Retinal pigment epithelial cell (primary cell): ENCODE measurements at places on chromosomes 11 and 22.

GRCh38 chr11:12797996-12798395, 123.8 kb downstream of the TEAD1 start:
- DNase-seq, result no peak

DNA sequence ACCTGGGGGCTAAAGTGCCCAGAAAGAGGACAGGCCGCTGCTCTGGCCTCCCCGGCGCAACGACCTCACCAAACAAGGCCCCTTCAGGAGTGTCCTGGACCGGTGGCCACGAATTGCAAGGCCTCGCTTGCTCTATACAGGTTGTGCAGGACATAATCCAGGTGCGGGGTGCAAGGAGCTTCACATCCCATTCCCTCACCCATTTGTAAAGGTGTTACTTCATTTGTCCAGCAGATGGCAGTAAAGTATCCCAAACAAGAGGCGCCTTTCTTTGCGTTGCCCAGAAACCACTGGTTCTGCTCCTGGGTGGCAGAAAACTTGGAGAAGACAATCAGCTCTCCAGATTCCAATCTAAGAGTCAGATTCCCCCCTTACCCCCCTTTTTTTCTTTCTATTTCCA, 35.9 kb upstream of the PRDM11 start:
- no peak for DNase-seq

DNA sequence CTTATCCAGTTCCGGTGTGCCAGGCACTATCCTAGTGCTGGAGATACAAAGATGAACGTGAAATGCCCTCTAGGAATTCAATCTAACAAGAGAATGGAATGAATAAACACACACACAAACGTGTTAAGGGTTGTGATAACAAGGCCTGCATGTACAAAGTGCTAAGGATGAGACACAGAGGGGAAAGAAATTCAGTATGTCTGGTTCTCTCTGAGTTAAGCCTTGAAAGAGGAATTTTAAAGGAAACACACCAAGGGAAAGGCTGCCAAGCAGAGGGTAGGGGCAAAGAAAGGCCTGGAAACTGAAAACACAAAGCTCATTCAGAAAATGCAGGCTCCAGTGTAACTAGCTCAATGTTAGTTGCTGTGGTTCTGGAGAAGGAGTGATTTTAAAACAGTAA, 4.2 kb downstream of the CHKA start:
- no peak for DNase-seq

- DNase-seq, result no peak
Observed at GRCh38 chr22:31367426-31367825, 21.3 kb upstream of the PATZ1 start.

DNA sequence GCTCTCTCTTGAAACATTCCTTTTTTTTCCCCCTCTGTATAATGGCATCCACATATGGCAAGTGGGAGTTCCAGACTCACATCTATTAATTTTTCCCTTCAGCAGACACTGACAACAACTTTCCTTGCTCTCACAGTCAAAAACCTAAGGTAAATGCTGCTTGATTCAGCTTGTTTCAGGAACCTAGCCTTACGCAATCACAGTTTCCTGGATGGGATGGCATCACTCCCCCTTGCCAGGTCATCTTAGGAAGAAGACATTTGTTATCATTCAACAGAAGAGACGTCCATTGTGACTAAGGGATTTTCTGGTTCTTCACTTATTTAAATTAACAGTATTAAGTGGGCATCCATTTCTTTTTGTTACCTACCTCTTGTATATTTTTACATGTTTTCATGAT, 112.0 kb upstream of the PDGFD start:
- DNase-seq, result no peak

DNA sequence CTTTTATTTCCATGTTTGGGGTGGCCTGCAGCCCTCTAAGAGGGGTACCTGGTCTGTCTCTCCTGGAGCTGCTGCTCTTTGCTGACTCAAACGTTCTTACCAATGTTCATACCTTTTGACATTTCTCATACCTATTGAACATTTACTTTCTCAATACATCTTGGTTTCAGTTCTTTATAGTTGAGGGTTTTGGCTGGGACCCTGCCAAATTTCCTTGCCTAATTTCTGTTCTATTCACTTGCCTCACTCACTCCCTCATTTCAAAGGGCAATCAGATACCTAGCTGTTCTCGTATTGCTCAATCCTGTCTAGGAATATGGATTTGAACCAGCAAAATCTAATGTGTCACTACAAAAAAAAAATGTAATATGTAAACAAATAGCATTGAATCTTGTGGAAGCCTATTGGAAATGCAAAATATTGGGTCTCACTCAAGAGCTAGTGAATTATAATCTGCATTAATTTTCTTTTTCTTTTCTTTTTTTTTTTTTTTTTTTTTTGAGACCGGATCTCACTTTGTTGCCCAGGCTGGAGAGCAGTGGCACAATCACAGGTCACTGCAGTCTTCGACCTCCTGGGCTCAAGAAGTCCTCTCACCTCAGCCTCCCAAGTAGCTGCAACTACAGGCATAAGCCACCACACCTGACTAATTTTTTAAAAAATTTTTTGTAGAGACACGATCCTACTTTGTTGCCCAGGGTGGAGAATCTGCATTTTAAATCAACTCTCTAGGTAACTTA, 7.5 kb downstream of the OR6M1 start:
- no peak for DNase-seq

DNA sequence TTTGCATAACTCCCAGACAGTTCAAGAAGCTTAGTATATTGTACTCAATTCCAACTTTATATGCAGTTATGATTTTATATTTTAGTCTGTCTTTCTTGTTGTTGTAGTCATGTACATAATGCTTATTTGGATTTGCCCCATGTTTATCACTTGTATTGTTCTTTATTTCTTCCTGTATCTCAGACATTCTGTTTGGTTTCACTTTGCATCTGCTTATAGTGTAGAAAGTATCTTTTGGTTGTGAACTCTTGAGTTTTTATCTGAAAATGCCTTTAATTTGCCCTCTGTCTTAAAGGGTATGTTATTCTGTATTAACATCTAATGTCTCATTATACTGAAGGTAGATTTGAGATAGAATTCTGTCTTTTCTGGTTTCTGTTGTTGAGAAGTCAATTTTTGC, 275.4 kb downstream of the DYNC2H1 start:
- DNase-seq, result no peak

- DNase-seq, result no peak
Observed at GRCh38 chr11:76276781-76277155, 70.5 kb upstream of the WNT11 start.

DNA sequence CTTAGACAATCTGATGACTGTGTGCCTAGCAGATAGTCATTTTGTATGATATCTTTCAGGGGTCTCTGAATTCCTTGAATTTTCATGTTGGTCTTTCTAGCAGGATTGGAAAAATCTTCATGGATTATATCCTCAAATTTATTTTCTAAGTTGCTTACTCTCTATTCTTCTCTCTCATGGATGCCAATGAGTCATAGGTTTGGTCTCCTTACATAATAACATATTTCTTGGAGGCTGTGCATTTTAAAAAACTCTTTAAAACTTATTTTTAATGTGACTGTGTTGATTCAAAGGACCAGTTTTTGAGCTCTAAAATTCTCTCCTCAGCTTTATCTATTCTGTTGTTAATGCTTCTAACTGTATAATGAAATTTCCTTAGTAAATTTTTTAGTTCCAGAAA, 198.7 kb downstream of the AASDHPPT start:
- DNase-seq, result no peak

- no peak for DNase-seq
Observed at GRCh38 chr11:128625326-128625725, 38.0 kb upstream of the ETS1 start.

DNA sequence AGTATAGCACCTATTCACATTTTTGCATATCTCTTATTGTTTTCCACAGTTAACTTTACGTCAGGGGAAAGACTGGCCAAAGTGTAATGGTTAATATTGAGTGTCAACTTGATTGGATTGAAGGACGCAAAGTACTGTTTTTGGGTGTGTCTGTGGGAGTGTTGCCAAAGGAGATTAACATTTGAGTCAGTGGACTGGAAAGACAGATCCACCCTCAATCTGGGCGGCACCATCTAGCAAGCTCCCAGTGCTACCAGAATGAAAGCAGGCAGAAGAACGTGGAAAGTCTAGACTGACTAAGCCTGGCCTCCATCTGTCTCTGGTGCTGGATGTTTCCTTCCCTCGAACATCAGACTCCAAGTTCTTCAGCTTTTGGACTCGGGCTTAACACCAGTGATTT, 1900.7 kb upstream of the RAG2 start:
- no peak for DNase-seq

GRCh38 chr11:77381729-77382665, 80.5 kb upstream of the GDPD4 start:
- DNase-seq, result no peak

- DNase-seq, result peak; percentile 58
Observed at GRCh38 chr11:7511401-7511800, 2.4 kb upstream of the PPFIBP2 start.

DNA sequence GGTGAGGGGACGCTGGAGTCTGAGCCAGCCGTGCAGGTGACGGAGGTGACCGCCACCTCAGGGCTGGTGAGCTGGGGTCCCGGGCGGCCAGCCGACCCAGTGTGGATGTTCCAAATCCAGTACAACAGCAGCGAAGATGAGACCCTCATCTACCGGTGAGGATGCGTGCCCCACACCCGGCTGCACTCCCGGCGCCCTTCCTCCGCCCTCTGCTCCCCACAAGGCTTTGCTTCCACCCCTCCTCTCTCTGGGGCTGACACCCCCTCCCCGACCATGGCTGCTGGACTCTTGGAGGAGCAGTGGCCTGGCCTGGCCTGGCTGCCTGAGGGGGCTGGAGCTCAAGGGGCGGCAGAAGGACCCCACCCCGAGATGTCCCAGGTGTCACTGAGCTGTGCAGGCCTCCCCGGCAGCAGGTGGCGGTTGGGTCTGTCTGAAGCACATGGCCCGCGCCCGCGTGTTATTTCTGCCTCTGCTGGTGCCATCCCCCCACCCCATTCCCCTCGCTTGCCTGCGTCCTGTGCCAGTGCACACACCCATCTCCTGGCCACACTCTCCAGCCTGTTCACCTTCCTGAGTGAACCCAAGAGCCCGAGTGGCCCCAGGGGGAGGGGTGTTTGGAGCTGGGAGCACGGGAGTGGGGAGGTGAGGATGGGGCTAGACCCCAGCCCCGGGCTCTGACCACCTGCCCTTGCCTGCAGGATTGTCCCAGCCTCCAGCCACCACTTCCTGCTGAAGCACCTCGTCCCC, 2.2 kb downstream of the LRFN4 start:
- DNase-seq, result no peak

DNA sequence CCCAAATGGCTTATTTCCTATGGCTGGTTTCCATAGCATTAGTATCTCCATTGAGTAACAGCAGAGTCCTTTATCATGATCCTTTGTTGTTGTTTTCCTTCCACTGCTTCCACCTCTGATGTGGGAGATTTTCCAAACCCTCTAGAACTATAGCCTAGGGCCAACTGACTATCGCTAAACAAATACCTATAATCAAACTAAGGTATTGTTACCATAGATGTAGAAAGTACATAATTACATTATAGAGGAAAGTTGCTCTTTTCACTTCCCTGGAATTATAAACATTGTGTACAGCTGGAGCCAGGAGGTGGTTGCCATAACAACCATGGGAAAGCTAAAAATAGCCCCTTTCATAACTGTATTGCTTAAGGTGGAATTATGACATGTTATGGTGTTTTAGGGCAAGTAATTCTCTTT, 47.0 kb upstream of the ALKBH3 start:
- peak; percentile 85 for DNase-seq

DNA sequence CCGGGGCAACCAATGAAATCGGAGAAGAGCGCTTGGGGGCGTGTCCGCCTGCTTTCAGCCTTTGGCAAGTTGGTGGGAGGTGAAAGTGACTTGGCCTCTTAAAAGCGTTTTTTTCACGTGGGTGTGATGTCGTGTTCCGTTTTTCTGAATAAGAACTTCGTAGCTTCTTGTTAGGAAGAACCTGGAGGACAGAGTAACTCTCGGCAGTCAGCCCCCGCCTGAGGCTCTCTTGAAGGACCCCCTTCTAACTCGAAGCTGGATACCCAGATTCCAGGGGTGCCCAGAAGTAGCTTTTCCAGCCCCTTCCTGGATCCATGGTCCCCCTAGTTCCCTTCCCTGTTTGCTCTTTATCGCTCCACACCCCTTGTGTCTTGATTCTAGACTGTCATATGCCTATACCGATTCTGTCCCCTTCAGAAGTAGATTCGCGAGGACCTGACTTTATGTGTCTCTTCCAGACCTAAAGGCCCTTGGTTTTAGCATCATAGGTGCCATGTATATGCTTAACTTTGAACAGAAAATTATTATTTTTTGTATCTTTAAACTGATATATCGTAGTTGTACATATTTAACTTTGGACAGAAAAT, 915 bp upstream of the OSBP start:
- DNase-seq, result no peak

DNA sequence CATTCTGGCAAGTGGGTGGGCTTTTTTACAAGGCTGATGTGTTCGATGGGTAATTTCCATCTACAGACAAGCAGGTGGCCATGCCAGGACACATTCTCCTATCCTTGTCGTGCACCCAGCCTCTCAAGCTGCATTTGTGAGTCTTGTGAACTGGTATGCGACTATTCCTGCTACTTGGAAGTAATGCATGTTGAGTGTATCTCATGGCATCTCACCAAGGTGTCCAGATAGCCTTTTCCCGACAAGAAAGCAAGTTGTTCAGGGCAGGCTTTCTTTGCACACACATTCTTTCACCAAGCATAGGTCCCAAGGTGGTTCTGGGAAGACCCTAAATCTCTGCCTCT, 18.8 kb upstream of the SYT13 start:
- no peak for DNase-seq

DNA sequence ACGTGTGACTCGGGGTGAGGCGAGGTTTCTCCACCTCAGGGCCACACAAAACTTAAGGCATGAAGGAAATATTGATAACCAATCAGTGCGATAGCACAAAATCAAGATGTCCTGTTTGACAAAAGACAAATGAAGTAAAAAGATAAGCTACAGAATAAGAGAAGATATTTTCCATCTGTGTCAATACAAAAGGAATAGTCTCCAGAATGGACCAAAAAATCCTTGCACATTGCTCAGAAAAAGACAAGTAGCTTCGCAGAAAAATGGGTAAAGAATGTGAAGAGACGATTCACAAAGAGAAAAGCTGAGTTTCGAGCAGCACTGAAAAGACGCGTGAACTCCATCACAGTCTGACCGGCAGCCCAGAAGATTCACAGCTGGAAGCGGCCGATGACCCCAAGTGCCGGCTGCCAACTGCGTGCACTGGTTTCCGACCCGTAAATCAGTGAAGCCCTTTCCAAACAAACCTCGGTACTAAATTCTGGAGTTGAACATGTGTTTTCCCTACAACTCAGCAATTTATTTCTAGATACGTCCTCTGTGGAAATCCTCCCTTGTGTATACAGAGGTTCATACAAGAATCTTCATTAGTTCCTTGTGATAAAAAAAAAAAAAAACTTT, 308.4 kb downstream of the BRD1 start:
- no peak for DNase-seq

GRCh38 chr11:86464509-86465221, 90.0 kb downstream of the CCDC81 start:
- no peak for DNase-seq

- DNase-seq, result no peak
Observed at GRCh38 chr11:94315664-94316063, 11.3 kb downstream of the IZUMO1R start.

GRCh38 chr11:106708348-106708747, 309.9 kb downstream of the GUCY1A2 start:
- no peak for DNase-seq

GRCh38 chr11:134560066-134560465, 148.0 kb upstream of the B3GAT1 start:
- DNase-seq, result no peak
